ENCODE measurements at places on chromosomes 2 and 18.

- no peak for DNase-seq
Measured at GRCh38 chr2:86235196-86235980, 36.1 kb downstream of the MRPL35 start.

DNA sequence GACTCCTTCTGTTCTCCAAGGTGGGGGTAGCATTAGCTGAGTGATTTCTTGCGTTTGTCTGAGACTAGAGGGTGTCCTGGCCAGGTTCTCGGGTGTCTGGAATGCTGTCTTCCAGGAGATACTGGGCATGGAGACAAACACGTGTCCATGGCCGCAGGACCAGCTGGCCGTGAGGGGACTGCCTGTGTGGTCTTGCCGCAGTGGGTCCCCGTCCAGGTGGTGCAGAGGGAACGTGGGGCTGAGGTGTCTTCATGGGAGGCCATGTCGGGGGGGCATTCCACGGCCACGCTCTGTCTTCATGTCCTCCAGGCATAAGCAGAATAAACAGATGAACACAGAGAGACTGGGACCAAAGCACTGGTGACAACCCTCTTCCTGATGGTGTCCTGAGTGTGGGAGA lies 66.6 kb downstream of the SMIM21 start:
- no peak for DNase-seq

DNA sequence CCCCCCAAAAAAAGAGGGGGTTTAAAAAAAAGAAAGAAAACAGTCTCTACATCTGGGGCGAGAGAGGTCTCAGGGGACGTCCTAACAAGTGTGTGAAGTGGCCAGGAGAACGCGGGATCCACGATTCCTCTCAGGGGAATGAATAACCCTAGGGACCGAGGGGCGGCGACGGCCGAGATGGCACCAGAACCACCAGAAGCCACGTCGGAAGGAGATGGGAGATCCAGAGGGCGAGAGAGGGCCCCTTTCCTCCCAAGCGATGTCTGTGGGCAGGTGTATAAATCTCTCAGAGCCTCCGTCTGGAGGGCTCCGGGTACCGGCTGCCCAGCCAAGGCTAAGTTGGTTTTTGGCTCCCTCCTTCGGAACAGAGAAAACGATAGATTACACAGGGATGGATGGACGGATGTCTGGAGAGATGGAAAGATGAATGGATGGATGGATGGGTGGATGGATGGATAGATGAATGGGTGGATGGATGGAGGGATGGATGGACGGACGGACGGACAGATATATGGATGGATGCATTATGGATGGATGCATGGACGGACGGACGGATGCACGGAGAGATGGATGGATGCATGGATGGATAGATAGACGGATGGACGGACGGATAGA lies 1.7 kb downstream of the EPHA4 start:
- DNase-seq: no peak

DNA sequence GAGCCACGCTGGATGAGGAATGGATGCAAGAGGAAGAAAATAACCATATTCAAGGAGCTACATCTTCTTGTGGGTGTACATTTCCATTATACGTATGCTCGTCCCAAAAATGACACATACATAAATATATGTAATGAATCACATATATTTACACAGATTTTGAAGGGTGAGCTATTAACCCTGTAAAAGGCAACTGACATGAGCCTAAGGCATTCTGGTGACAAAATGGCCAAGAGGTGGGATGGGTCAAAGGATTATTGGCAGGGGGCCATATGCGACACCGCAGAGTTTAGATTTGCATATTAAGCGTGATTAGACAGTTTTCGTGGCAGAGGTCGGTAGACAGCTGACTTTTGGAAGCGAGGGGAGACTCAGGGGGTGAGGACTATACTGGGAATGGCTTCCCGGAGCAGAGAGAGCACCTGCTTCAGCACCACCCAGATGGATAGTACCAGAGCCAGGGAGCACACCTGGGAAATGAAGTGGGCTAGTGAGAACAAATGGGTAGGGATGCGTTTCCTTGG lies 431 bp upstream of the CNRIP1 start:
- no peak for DNase-seq

- DNase-seq: no peak
Measured at GRCh38 chr2:237485304-237485703, 1.7 kb upstream of the MLPH start.

- no peak for DNase-seq
Measured at GRCh38 chr18:26405190-26405801, 143.1 kb downstream of the KCTD1 start.

DNA sequence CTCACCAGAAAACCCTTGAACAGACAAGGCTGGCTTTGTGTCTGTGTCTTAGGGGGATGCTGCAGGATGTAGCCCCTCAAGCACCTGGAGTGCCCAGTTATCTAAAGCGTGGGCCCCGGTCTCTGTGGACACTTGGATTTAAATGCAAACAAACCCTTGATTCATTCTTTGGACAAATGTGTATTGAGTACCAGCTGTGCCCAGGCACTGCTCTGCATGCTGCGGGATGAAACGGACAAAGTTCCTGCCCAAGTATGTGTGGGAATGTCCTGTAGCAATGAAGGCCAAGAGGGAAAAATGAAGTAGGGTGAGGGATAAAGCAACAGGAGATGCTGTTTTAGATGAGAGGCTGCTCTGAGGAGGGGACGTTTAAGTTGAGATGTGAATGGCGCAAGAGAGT lies 53.9 kb downstream of the BOLA3 start:
- no peak for DNase-seq

GRCh38 chr2:240112914-240113690 lies 23.0 kb downstream of the COPS9 start:
- DNase-seq: no peak

DNA sequence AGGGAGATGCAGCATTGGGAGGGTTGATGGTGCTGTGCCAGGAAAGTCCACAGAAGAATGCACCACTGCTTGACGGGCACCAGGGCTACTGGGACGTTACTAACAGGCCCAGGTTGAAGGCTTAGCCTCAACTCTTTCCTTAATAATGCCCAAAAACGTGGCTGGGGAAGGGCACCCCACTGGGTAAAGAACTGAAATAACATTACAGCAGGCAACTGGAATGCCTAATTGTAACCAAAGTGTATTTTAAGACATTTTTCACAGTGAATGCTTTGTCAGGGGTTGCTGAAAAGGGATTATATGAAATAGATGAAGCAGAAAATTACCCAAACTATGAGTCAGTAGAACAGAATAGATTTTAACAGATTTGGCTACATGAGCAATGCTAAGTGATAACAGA lies 191.3 kb downstream of the CMPK2 start:
- DNase-seq: no peak

DNA sequence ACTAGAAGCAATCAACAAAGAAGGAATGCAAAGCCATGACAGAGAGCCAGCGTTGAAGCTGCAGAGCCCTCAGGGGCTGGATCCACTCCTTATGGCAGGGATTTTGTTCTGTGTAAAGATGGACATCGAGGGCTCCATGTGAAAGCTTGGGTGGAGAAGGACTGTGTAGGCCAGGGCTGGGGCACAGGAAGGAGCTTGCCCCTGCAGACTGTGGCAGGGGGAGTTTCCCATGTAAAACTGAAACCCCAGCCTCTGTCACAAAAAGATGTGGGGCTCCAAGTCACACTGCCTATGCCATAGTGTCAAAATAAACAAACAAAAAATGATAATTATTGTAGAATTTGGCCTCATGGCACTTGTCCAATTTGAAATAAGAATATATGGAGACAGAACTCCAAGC lies 408.7 kb upstream of the HS6ST1 start:
- DNase-seq: no peak

DNA sequence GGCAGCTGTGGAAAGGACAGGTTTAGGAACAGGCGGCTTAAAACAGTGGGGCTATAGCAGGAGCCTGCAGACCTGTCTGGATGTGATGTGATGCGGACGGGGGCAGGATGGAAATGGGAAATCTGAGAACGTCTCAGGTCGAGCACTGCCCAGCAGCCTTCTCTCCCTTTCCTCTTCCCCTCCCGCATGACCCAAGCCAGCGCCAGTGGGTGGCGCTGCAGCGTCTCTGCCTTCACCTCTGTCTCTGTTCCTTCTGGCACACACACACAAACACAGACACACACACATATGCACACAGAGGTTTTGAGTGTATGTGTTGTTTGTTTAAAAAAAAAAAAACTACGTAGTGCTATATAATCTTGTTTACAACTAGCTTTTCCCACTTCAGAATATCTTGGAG lies 82.0 kb upstream of the SLC66A3 start:
- no peak for DNase-seq

DNA sequence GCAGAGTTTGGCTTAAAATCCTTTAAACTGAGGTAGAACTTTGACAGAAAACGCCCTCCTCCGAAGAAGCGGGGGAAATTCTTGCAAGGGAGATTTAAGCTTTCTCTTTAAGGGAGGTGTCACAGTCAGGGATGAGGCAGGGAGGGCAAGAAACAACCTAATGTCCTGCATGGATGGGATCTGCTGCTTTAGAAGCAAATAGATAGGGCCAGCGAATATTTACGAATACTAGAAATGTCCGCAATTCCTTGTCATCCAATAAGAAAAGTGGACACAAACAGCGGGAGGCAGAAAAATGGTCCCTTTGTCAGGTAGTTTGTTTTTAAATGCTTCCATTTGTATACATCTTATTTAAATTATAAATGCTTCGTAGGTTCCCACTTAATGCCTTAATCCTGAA lies 12.0 kb downstream of the MEIS1 start:
- no peak for DNase-seq

DNA sequence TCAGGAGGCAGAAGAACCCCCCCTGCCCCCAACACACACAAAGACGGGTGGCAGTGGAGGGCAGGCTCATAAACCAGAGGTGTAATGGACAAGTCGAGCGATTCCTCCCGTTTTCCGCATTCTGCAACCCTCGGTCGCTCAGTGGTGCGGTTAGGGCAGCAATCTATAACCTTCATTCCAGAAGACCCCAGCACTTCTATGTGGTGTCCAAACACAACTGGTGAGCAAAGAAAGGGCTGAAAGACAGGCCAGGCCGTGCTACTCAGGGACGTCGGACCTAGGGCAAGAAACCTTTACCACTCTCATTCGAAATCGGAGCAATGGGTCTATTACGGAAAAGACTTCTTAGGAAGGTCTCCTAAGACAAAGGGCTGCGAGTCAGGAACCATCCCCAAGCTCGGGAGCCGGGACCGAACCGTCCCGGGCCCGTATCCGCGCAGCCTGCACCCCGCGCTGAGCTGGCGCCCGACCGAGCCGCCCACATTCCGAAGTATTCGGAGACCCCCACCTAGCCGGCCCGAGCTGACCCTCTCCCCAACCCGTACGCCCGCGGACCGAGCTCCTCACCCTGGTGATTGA lies 568 bp downstream of the ARL5A start:
- no peak for DNase-seq

- no peak for DNase-seq
Measured at GRCh38 chr2:86143307-86143706, 37.3 kb downstream of the PTCD3 start.

DNA sequence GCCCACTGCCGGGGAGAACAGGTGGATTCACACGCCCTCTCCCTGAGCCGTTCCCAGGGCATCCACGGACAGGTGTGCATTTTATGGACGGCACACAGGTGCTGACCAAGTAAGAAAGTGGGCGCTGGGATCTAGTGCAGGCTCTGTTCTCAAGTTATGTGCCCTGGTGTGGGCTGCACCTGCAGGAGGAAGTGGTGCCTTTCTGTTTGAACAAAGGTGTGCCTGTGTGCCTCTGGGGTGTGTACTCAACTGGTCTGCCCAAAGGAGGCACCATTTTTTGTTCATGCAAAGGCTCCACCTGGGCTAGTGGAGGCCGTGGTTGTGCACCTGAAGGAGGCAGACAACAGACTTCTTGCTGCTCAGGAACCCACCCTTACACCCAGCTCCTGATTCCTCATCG lies 88.2 kb upstream of the HK2 start:
- no peak for DNase-seq

- DNase-seq: no peak
Measured at GRCh38 chr2:36476411-36476810, 120.8 kb downstream of the CRIM1 start.

GRCh38 chr18:76834379-76834778 lies 12.0 kb downstream of the ZNF236 start:
- DNase-seq: no peak

GRCh38 chr2:6574121-6574520 lies 291.6 kb downstream of the CMPK2 start:
- DNase-seq: no peak

GRCh38 chr2:160463245-160463644 lies 30.4 kb downstream of the RBMS1 start:
- DNase-seq: no peak

DNA sequence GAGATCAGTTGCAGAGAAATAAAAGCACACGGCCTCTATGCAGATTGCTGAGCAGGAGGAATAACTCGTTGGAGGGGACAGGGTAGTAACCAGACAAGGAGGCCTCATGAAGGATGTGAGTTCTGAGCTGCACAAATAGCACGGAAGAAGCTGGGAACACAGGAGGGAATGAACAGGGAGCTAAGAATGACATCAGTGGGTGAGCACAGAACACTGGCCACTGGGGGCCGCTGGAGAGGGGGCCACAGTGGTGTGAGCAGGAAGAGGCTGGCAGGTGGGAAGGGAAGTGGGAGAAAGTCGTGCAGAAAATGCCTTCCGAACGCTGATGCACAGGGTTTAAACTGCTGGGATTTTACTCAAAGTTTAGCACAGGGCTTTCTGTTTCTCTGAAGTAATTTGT lies 61.0 kb downstream of the ZAP70 start:
- DNase-seq: no peak

DNA sequence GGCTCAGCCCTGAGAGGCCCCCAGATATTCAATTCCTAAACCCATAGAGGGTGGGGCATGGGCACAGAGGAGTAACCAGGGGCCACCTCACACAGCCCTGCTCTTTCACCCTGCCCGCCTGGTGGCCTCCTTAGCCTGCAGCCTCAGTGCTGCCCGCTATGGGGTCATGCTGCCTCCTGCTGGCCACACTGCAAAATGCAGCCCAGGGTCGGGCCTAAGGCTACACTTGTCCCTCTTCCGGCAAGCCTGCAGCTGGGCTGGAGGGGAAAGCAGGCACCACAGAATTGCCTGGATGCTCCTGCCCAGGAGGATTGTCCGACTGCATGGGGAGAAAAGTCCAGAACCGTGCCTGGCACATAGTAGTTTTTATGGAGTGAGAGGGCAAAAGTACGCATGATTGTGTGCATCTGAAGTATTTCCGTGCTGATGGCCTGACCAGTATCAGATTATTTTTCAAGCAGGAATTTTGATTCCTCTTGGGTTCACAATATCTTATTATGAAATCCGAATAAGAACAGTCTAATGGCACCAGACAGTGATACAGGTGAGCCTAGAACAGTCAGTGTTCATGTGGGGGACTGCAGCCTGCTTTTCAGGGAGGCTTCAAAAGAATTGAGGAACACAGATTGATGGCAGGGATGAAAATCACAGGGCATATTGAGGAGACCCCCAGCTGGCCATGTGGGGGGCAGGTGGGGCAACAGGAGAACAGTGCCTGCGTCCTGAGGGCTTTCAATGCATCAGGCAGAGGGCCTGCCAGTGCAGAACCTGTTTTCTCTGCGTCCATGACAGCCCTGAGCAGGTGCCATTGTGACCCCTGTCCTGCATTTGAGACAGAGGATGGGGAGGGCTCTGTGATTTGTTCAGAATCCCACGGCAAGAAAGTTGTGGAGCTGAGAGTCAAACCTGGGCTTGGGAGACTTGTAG lies 51.2 kb upstream of the ALPP start:
- peak; percentile 75 for DNase-seq

Data from stimulated activated CD8-positive, alpha-beta memory T cell treated with anti-CD3 and anti-CD28 coated beads, Interleukin-4, amount 100 ng/mL, for 4 hours (primary cell).